Ascending aorta (tissue), 2 donors: ENCODE measurements at places on chromosomes 12 and 14.

GRCh38 chr12:113246478-113247122 lies 25.3 kb downstream of the TPCN1 start:
- DNase-seq: no peak

DNA sequence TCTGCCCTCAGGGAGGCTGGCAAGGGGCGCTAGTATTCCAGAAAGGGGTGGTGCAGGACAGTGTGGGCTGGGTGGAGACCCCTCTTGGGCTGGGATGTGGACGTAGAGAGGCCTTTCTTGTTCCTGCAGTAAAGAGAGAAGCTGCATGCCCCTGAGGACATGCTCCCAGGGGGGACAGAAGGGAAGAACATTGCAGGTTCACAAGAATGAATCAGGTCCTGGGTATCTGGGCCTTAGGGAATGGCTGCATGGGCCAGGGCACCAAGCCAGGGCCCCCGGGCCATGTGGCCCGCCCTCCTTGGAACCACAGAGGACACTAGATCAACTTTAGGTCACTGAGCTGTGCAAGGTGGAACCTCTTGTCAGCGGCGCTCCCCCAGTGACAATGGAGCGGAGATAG lies 51.8 kb downstream of the ZNF664 start:
- no peak for DNase-seq

GRCh38 chr12:63978519-63978918 lies 134.0 kb downstream of the SRGAP1 start:
- no peak for DNase-seq

DNA sequence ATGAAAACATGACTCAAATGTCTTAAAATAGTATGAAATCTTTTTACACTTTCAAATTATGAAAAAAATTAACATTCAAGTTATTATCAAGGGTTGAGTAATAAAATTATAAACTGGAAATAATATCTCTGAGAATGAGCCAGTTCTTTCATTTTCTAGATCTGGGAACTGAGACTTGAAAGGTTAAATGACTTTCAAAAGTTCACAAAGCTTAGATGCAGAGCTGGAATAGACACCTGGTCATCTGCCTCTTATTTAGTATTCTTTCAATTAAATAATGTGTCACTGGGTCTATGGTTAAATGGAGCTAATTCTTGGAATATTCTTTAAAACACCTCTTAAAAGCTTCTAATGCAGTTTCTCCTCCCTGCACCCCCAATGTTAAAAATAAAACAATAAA lies 86.6 kb downstream of the CDK17 start:
- no peak for DNase-seq

DNA sequence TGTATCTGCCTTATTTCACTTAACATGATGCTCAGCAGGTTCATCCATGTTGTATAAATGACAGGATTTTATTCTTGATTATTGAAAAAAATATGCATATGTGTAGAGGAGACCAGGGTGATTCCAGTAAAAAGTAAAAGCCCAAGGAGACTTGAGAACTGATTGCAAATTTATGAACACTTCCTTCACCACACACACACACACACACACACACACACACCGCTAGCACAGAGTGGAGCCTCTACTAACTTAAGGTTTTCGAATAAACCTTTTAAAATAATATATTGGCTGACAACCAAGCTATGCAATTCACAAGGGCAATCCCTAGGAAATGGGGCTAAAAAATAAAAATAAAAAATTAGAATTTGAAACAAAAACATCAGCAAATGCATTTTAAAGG lies 8.3 kb upstream of the KLRK1 start:
- DNase-seq: no peak

DNA sequence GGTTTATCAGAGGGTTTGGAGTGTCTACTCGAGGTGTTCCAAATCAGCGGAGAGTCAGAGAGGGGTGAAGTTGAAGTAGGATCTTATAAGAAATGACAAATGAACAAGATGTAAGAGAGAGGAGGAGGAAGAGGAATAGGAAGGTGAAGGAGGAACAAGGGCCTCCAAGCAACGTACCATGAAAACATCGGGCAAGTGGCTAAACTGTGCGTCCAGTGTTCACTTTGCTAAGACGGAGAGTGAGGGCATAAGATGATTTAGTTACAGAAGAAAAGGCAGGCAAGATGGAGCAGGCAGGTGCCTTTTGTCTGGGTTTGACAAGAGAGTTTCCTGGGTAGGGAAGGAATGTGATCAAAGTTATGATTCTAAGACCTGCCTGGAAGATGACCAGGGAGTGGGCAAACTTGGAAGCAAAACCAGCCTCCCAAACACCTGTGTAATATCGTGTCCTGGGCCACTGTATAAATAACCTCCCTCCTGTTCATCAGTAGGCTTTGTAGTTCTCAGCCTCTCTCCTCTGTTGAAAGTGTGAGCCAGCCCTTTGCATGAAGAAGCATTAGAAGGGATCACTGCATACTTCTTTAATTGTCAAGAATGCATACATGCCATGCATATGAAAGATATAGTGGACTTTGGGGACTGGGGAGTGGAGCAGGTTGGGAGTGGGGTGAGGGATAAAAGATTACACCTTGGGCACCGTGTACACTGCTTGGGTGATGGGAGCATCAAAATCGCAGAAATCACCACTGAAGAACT lies 111.4 kb downstream of the ZFP36L1 start:
- DNase-seq: no peak

GRCh38 chr12:116432314-116432750 lies 126.8 kb upstream of the MAP1LC3B2 start:
- DNase-seq: no peak

- DNase-seq: no peak
Observed at GRCh38 chr14:61121355-61121787, 140.3 kb downstream of the SLC38A6 start.

- no peak for DNase-seq
Observed at GRCh38 chr14:59343585-59343984, 121.6 kb downstream of the GPR135 start.

- no peak for DNase-seq
Observed at GRCh38 chr12:22728987-22729386, 104.0 kb downstream of the ETNK1 start.

GRCh38 chr14:21070083-21070609 lies at the start of gene ARHGEF40:
Gene ARHGEF40 (plus strand): TSS chr14:21070304. CDS start chr14:21070397, 93 bp downstream.
- peak; percentile 84 for DNase-seq

GRCh38 chr12:111645433-111645832 lies 40.3 kb downstream of the BRAP start:
- DNase-seq: no peak

GRCh38 chr12:29398495-29398894 lies 17.5 kb upstream of the ERGIC2 start:
- DNase-seq: no peak

GRCh38 chr14:97100306-97100705 lies 303.1 kb downstream of the VRK1 start:
- DNase-seq: no peak

DNA sequence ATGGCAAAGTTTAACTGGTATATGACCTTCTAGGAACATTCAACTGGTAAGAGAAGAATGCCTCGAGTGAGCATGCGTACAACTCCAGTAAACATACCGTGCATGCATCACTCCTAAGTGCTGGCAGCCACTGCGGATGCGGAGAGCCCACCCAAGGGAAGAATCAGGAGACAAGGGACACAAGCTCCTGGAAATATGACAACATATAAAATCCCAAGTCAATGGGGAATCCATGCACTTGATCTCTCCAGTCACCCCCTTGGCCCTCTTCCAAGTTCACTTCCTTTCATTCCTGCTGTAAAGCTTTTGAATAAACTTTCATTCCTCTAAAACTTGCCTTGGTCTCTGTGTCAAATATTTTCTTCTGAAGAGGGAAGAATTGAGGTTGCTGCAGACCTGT lies 168.7 kb upstream of the TMCC3 start:
- no peak for DNase-seq

GRCh38 chr12:104599272-104600035 lies 142.7 kb downstream of the CHST11 start:
- no peak for DNase-seq

DNA sequence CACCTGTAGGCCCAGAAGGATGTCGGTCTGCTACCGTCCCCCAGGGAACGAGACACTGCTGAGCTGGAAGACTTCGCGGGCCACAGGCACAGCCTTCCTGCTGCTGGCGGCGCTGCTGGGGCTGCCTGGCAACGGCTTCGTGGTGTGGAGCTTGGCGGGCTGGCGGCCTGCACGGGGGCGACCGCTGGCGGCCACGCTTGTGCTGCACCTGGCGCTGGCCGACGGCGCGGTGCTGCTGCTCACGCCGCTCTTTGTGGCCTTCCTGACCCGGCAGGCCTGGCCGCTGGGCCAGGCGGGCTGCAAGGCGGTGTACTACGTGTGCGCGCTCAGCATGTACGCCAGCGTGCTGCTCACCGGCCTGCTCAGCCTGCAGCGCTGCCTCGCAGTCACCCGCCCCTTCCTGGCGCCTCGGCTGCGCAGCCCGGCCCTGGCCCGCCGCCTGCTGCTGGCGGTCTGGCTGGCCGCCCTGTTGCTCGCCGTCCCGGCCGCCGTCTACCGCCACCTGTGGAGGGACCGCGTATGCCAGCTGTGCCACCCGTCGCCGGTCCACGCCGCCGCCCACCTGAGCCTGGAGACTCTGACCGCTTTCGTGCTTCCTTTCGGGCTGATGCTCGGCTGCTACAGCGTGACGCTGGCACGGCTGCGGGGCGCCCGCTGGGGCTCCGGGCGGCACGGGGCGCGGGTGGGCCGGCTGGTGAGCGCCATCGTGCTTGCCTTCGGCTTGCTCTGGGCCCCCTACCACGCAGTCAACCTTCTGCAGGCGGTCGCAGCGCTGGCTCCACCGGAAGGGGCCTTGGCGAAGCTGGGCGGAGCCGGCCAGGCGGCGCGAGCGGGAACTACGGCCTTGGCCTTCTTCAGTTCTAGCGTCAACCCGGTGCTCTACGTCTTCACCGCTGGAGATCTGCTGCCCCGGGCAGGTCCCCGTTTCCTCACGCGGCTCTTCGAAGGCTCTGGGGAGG lies at the start of gene LTB4R:
TSS of gene LTB4R (plus strand) at position 857 of the 959 bp plus-strand sequence. CDS start 4,150 bp downstream, outside the sequence.
- DNase-seq: no peak

GRCh38 chr14:102786768-102787167 lies 9.5 kb downstream of the TRAF3 start:
- no peak for DNase-seq

DNA sequence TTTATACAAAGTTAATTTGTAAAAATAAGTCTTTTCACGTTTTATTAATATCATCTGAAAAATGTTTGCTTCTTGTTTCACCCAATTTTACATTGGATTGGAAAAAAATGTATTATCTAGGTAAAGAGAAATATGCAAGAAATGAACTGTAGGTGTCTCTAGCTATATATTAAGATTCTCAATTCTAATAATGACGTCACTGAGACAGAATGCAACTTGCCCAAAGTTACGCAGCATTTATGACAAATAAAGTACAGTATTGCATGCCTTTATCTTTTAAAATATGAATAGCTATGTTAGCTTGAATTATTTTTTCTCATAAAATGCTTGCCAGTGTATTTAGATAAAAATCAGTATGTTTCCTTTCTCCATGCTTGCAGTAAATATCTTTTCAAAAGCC lies 728.8 kb downstream of the RERGL start:
- no peak for DNase-seq

- no peak for DNase-seq
Observed at GRCh38 chr12:2533036-2533435, 261.7 kb upstream of the FKBP4 start.

DNA sequence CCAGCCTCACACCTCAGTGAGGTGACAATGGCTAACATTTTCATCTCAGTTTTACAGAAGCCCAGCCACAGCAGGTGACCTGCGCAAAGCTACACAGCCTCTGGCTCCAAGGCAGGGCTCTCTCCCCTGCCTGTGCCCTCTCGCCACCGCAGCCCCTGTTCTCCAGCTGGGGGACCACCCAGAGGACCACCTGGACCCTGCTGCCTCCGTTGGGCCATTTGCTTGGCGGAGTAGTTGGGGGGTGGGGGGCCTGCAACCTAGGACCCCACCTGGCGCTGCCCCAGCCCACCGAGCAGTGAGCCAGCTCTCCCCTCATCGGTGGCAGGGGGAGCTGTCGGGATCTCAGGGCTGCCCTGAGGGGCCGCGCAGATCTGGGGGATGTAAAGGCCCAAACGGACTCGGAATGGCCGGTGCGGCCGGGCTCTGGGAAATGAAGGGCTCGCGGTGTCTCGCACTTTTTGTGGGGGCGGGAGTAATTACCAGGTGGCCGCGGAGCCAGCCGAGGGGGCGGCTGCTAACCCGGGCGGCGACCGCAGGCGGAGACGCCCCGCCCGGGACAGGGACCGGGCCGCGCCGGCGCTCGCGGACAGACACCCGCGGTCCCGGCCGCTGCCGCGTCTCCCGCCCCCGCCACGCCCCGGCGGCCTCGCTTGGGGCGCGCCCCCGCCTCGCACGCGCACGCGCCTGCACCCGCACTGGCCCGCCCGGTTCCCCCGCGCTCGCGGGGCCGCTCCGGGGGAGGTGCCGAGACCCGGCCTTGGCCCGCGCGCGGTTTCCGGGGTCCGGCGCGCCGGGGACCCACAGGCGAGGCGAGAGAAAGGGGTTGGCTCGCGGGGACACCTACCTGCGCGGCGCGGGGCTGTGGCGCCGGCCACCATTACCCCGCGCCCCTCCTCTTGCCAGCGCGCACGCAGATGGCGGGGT lies 8.6 kb upstream of the GPR68 start:
- no peak for DNase-seq
